EH (cell line): ENCODE measurements at places on chromosomes 5 and 9.
A peak's percentile ranks its signal among the peaks of the same experiment; 100 is the strongest.

DNA sequence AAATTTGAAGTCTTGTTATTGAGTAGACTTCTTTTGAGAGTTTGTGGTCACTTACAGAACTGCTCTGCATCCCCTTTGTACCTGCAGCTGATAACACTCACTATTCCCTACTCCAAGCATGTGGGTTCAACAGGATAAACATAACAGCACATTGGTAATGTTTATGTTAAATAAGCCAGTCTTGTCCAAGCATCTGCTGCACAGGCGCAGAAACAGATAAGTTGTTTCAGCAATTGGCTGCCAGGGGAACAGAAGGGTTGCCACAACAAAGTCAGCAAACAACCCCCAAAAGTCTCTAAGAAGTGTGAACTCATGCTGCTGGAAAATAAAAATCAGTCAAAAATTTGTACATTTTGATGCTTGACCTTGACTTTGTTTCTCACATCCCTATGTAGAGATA, 174.6 kb downstream of the GDNF start:
- DNase-seq: no peak

GRCh38 chr9:34573599-34574325, 15.8 kb downstream of the CNTFR start:
- no peak for DNase-seq

- no peak for DNase-seq
These were observed 6.5 kb upstream of the GLE1 start for GRCh38 chr9:128497824-128498610.

DNA sequence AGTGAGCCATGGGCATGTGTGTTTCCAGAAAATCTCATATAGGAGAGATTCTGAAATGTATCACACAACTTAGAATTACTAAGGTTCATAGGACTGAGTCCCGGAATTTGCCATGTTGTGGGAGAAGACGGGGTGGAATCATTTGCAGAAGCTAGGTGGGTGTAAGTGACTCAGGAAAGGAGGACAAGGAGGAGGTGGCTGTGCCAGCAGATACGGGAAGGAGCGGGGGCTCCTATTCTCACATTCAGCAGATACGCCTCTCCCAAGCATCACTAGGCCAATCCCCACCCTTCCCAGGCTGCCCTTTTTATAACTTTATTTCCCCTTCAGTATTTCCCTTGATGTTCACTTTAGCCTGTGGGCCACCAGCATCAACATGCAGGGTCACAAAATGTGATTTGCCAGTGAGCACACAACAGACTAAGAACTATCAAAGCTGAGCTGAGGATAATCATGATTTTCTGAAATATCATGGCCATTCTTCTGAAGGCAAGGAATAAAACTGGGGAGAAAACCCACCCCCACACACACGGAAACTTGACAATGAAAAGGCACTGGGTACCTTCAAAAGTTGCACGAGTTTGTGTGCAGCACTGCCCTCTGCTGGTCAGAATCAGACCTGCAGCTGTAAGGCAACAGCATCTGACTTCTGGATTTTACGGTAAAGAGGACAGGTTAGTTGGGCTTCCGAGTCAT, 133.2 kb downstream of the MTX3 start:
- DNase-seq: peak; percentile 60

DNA sequence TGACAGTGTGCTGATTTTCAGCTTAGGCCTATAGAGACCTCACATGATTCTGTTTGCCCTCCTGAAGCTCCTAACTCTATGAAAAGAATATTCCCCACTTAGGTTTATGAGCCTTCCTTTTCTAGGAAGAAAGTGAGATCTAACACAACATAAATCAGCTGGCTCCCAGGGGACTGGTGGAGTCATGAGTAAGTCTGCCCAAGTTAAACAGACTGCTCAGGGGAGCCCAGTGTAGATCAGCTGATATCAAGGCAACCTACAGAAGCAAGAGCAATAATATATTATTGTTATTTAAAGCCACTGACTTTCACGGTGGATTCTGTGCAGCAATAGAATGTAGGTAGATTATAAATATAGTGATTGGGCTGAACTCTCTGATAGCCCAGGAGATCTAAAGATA, 1978.6 kb upstream of the CDH6 start:
- no peak for DNase-seq

- no peak for DNase-seq
These were observed 60.5 kb upstream of the C9orf72 start for GRCh38 chr9:27633764-27634163.

- DNase-seq: no peak
These were observed 31.5 kb upstream of the LMNB1 start for GRCh38 chr5:126745259-126745992.

- DNase-seq: peak; percentile 44
These were observed 95.9 kb downstream of the UGCG start for GRCh38 chr9:111992523-111992922.

GRCh38 chr9:1046639-1047572, 3.3 kb upstream of the DMRT2 start:
- DNase-seq: no peak

DNA sequence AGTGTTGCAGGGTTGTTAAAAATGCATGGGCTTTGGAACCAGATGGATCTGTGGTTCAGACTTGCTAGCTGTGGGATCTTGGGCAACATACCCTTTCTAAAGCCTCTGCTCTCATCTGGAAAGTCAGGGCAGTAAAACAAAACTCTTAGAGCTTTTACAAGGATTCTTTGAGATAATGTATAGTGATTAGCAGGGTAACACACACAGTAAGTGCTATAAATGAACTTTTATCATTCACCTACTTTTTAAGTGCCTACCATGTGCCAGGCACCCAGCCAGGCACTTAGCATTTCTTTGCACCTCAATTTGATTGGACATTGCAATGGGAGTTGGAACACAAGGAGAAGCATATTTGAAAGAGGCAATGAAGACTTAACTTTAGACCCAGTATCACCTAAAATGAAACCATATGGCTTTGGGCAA, 208.6 kb upstream of the PAPPA start:
- no peak for DNase-seq

DNA sequence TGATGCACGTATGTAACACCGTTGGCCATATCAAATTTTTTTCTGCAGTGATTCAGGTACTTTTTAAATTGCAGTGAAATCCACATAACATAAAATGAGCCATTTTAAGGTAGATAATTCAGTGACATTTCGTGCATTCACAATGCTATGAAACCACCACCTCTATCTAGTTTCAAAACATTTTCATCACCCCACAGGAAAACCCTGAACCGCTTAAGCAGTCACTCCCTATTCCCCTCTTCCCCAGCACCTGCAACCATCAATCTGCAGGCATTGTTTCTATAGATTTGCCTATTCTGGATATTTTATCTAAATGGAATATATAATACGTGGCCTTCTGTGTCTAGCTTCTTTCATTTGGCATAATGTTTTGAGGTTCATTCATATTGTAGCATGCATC, 79.2 kb downstream of the BOD1 start:
- DNase-seq: no peak

DNA sequence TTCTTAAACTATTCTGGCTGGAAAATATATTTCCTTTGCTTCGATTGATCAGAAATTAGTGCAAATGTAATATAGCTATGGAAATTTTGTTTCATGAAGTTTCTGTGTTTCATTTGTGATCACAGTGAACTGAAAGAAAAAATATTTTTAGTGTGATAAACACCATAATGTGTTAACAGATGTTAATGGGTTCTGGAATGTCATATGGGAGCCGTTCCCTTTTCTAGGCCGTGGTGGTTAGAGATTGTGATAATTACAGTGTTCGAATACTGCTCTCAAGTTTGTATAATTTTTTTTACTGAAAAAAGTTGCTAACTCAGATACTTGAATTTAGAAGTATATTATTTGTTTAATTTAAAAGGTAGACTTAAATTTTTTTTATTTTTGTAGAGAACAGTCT, 19.3 kb downstream of the GAPVD1 start:
- DNase-seq: no peak

DNA sequence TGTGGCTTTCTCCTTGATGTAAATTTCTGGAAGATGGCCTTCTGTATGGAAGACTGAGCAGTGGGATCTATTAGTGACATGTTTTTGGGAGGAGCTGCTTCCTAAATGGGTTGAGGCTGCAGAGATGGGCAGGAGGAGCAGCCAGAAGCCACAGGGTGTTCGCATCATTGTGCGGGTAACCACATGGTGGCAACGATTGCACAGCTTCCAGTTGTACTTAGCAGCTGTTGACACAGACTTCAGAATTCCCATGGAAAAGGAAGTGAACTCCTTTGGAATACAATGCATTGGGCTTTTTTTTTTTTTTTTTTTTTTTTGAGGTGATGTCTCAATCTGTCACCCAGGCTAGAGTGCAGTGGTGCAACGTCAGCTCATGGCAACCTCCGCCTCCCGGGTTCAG, 297.3 kb downstream of the NR3C1 start:
- DNase-seq: peak; percentile 77

DNA sequence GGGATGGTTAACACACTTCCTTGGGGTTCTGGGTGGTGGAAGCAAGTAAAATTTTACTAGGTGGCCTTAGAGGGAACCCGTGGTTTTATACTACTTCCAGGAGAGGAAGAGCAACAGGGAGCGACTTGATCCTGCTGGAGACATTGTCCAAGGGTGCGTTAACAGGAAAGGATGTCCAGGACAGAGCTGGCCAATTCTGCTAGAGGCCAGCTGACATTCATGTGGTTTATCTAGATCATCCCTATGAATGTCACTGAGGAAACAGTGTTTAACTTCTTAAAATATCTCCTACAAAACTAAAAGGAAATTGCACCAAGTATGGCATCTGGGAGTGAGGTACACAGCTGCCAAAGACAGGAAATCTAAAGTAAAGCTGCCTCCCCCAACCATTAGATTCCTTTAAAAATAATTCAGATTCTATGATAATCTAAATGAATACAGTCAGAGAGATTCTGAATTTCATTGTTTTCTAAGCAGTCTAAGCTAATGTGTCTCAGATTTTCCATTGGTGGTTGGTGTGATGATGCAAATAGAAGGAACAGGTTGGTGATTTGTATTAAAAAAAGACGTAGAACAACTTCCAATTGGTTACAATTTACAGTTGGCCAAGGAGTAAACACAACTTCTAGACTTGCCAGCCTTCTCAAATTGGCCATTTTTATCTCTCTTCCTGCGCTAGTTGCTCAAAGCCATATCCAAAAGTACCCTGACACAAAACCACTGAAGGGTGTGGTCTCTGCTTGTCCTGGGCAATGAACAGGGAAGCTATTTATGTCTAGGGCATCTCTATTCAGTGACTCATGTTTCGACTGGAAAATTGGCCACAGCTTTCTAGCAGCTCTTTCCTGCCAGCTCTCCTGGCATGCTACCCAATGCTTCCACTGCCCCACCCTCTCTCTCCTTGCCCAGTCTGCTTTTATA, 574.7 kb upstream of the MEF2C start:
- peak; percentile 3 for DNase-seq

- peak; percentile 1 for DNase-seq
These were observed 328.1 kb downstream of the HINT1 start for GRCh38 chr5:130836729-130837649.

DNA sequence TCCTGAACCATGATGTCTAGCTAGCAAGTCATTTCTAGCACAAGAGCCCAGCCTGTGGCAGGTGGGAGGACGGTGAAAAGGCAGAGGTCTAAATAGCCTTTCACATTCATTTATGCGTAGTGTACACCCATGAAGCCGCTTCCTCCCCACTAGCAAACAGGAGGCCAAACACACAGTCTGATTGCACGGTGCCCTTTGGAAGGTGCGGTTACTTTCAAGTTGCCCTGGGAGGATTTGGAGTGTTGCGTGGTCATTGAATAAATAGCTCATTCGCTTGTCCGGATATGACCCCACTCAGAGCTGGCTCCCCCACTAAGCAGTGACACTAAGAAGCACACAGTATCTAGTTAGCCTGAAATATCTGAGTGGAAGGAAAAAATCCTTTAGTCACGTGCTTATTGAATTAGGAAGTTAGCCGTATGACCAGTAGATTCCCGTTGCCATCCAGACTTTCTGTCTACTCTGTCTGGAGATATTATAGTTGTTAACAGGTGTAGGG, 664 bp upstream of the ARSB start:
- peak; percentile 70 for DNase-seq

- peak; percentile 62 for DNase-seq
These were observed 50.5 kb upstream of the COL5A1 start for GRCh38 chr9:134591082-134591571.

GRCh38 chr5:77842243-77842642, 66.1 kb upstream of the TBCA start:
- peak; percentile 46 for DNase-seq

DNA sequence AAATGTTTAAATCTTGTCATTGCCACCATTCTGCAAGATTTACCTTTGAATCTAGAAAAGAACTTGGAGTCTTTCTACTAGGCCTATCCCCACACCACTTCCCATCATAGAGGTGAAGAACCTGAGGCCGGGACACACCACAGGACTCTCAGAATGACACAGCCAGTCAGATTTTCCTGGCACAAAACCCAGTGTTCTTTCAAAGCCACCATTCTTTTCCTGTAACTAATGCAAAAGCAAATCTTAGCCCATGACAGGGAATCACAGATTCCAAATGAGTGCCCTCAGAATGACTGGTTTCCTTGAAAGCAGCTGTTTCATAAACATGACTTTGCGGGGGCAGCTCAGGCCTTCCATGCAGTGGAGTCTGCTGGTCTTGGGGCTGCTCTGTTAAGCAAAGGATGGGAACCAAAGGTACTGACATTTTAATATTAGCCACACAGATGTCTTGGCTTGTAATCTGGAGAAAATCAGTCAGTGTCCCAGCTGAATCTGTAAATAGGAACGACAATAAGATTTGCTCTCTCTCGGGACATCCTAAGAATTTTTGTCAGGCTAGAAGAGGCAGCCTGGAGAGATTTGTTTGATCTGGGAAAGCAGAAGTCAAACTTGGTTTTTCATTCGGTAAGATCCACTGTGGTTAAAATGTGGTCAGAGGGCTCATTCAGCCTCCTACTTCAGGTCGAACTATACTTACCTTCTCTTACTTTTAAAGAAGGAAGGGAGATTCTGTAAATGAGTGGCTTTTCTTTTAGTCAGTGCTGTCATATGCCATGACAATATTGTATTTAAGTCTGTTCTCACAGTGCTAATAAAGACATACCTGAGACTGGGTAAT, 115.1 kb downstream of the PALM2AKAP2 start:
- peak; percentile 83 for DNase-seq

GRCh38 chr5:6676702-6677101, 36.5 kb upstream of the TENT4A start:
- DNase-seq: peak; percentile 50

- DNase-seq: peak; percentile 4
These were observed 97.0 kb upstream of the FAM120A start for GRCh38 chr9:93354451-93354850.

DNA sequence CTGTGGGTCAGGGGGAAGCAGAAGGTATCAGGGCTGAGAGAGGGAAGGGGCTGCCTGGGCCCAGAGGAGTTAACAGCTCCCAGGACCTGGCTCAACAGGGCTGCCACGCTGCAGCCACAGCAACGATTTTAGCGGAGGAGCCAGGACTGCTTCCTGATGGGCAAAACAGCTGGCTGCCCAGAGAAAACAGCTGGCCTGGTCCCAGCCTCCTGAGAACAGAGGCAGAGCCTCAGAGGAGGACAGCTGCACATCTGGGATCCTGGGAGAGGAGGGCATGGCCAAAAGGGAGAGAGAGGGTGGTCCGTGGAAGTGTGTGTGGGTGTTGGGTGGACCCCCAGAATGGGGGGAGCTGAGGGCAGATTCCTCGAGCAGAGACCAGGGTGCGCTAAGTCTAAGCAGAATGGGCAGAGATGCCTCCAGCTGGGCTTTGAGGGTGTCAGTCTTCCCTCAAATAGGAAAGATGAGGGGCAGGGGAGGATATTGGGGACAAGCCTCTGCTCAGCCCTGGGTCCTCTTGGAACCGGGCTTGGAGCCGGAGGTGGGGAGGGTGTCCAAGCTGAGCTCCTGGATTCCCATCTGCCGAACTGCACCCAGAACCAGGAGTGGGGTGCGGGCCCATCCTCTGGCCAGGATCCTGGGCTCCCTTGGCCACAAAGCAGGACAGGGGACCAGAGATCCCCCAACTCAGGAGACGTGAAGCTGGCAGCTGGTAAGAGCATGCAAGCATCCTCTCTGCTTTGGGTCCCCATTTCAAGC, 9.1 kb upstream of the CERCAM start:
- no peak for DNase-seq
